ENCODE measurements at places on chromosomes 1 and 21. TPM values are rescaled to one million over a fixed set of nuclear protein-coding genes. Genes with fewer than 3 reads are reported as not detected.

The OR2L5 gene
- not detected for total RNA-seq

The KCNA3 gene
- total RNA-seq: not detected

DNA sequence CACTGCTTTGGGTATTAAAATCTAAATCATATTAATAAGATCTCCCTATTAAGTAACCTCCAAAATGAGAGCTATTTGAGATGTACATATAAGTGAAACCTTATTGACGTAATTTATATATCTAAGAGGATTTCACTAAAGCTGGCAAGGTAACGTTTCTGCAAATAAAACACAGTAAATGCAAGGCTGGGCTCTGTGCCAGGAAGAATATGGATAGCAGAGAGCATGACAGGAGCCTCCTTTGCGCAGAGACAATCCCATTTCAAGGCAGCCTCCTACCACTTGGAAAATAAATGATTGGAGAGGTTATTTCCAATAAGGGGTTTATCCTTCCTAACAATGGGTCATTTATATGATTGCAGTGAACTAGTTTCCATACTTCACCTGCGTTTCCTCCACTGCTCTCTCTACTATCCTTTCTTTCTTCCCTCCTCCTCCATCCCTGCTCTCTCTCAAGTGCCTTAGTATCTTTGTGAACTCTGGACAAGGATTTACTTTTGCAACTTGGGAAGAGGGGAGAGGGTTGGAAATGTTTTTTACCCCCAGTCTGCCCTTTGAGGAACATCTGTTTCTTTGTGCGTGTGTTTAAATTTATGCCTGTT, 3.0 kb upstream of the NFIA start:
- DNase-seq: no peak

DNA sequence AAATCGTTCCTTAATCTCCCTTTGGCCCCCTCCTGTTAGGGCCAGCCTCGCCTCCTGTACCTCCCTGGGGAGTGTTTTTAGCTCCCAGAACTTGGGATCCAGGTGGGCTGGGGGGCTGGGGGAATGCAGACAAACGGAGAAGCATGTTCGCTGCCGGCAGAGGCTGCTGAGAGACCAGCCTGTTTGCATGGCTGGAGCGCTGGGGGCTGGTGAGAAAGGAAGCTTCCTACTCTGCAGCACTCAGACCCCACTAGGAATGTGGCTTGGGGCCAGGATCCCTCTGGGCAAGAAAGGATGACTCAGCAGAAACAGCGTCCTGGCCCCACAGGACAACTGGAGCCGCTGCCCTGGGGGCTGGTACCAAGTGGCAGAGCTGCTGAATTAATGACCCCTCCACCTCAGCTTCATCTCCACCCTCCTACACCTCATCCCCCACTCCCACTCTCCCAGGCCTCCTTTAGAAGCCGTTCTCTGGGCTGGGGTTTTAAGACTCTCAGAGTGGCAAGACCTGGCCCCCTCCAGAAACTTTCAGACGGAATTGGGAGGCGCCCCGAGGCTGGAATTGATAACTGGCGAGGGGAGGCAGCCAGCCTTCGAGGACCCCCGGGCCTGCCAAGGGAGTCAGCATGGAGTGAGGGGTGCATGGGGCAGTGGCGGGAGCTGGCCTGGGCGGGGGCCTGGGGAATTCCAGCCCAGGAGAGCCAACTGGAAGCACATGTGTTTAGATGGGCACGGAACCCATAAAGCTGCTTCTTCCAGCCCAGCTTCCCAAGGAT, 28.5 kb upstream of the EPS8L3 start:
- DNase-seq: peak; percentile 55

DNA sequence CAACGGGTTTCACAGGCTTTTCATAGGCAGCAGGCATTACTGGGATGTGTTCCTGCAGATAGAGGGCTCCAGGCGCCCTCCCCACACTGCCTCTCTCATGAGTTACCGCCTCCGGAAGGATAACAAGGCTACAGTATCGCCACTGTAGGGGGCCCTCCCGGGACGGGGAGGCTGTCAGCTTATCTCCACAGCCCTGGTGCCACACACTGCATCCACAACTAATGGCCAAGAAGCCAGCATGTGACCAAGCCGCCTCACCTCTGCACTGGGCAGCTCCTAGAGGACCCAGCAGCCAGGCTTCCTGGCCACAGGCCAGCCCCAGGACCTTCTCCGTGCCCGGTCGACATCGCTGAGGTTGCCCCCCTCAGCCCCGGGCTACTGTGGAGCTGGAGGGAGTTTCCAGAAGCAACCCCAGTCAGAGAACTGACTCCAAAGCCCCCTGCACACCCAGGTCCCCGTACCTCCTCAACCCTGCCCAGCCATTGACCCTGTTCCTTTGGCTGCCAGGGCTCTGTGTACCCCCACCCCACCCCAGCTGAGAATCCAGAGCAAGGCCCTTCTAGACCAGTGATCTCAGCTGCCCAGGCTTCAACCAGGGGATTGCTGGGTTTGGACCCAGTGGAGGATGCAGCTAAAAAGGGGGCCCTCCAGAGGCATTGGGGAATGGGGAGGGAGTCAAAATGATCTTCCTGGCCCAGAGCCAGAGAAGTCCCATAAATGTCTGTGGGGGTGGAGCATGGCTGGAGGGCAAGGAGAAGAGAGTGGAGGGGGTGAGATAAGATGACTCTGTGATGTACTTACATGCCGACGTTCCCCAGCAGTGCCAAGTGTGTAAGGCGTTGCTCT, 45.0 kb downstream of the NEK2 start:
- DNase-seq: no peak

Measured in bronchial epithelial cell (primary cell).